ENCODE measurements at places on chromosomes 5 and 9.

- no peak for DNase-seq
Measured at GRCh38 chr5:39473156-39473775, 48.5 kb upstream of the DAB2 start.

DNA sequence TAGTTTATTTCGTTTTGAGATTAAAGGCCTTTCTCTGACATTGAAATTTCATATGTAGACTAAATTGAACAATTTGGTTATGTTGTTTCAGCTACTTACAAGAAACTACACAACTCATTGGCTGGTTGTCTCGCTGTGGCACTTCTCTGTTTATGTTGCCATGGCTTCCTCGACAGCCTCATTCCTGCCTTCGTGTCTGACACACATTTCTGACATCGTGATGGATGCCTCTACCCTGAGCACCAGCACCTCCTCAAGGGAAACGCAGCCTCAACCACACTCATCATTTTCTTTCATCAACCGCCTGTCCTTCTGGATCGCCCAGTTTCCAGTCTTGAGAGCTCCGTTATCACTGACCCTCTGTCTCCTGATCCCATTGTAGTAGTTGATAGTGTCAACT lies 562.8 kb downstream of the PDE4D start:
- no peak for DNase-seq

DNA sequence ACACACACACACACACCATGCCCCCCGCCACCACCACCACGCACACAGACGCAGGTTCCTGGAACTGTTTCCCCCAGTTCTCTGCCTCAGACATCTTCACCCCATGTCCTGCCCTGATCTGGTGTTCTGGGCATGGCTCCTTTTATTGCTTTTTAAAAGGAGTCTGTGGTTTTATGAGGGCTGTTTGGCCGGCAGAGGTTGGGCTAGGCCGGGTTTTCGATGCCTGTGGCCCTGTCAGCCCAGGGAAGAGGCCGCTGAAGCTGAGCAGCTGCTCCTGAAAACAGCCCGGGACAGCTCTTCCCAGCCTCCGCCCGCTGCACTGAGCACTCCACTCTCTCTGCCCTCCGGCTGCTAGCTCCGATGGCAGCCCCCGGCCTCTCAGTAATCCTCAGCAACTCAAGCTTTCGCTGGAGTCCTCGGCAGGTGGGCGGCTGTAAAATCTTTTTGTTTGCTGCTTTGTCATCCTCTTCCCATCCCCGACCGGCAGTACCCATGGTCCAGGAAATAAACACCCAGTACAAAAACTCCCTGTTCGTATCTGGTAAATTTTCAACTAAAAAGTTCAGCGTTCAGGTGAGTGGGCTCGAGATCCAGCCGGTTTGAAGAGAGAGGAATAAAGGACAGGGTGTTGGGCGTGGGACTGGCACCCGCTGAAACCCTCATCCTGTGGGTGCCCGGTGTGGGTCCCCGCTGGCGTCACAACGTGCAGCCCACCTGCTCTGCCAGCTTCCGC lies 103.0 kb upstream of the ERCC6L2 start:
- no peak for DNase-seq

GRCh38 chr9:12773562-12773961 lies 1.3 kb upstream of the LURAP1L start:
- DNase-seq = no peak

DNA sequence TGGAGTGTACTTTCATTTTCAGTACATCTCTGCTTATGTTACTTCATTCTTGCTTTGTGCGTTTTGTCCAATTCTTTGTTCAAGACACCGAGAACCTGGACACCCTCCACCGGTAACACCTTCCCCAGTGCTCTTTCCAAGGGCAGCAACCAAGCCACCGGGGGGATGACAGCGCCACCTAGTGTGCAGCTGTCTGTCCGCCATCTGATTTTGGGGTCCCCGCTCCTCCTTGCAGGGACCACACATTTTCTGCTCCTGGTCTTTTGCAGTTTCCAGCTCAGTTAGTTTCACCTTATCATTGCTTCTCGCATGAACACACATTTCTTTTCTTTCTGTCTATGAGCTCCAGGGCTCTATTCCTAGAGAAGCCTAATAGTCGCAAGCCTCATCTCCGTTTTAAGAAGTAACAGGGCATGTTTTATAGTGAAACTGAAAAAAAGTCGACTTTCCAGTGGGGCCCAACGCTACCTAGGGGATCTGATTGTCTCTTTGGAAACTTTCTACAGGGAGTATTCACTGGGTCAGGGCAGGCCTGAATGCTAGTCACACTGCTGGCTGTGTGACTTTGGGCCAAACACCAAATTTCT lies 152.1 kb downstream of the FSTL4 start:
- no peak for DNase-seq

DNA sequence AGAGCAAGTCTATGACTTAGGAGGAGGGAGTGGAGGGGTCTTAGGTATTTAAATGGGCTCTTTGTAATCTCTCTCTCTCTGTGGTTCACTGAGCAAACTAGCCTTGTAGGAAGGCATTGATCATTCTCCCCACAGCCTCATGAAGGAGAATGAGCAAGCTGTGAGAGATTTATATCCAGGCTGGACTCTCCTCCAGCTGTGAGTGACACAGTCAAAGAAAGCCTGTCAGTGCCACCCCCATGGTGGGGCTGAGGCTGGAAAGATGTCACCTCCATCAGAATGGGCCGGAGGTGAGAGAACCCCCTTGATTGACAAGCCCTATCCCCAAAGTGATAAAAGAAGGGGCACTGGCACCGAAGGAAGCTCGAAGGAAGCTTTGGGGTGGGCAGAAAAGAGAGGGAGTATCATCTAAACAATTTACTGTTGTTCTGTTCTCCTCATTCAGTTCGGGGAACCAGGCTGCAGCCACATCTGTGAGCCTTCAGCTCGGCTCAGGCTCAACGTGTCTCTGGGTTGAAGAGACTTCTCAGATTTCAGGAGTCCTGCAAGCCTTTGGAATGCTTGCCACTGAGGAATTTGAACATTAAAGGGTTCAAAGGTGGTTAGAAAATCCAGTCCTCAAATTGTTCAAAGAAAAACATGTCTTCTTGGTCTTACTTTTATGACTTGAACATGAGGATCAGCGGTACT lies 538.2 kb upstream of the ZNF462 start:
- no peak for DNase-seq

DNA sequence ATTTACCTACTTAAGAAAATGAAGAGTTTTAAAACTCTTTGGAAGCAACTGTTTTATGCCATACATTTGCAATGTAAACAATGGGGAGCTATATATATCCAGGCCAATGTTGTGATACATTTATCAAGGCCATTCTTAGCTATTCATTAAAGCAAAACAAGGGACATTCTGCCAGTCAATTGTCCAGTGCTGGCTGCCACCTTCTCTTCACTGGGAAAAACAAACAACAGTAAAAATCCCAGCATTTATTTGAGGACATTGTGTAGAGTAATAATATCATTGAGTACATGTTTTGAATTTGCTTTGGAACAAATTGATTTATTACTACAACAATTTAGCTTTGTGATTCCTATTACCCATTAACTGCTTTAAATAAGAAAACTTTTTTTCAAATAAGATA lies 1107.4 kb downstream of the DTWD2 start:
- no peak for DNase-seq

DNA sequence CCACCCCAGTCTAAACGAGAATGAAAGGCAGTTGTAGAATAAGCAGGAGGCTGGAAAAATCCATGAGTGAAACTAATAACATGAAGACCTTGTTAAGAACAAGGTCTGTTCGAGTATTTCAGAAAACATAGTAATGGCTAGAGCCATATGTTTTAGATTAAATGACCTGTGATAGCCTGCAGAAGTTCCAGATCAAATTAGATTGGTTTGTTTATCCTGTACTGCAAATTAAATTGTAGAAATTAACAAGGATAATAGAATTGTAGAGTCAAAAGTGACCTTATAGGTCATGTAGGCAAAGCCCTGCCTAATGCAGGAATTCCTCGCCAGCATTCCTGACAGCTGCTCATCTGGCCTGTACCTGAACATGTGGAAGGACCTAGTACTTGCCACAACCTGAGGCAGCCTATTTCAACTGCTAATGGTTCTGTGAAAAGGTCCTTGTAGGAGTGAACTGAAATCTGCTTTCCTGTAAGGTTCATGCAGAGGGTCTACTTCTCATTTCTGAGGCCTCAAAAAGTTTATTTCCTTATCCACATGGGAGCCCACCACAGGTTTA lies 17.2 kb downstream of the LIX1 start:
- DNase-seq = no peak

- no peak for DNase-seq
Measured at GRCh38 chr9:79377339-79377855, 194.4 kb upstream of the TLE4 start.

DNA sequence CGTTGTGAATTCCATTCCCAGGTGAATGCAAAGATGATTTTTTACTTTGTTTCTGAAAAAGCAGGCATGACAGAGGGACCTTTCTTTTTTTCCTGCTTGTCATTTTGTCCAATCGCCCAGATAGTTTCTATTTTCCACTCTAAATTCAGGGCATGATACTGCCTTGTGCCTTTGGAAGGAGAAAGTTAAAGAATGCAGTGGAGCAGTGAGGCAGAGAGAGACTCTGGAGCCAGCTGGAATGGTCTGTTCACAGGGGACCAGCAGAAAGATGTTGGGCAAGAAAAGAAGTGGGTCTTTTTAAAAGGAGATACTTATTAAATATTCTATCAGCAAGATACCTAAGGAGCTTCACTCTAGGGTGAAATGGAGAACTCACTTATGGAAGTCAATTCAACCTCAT lies 532.3 kb downstream of the BRINP1 start:
- DNase-seq = no peak

GRCh38 chr5:96509316-96509715 lies 76.3 kb upstream of the PCSK1 start:
- no peak for DNase-seq

DNA sequence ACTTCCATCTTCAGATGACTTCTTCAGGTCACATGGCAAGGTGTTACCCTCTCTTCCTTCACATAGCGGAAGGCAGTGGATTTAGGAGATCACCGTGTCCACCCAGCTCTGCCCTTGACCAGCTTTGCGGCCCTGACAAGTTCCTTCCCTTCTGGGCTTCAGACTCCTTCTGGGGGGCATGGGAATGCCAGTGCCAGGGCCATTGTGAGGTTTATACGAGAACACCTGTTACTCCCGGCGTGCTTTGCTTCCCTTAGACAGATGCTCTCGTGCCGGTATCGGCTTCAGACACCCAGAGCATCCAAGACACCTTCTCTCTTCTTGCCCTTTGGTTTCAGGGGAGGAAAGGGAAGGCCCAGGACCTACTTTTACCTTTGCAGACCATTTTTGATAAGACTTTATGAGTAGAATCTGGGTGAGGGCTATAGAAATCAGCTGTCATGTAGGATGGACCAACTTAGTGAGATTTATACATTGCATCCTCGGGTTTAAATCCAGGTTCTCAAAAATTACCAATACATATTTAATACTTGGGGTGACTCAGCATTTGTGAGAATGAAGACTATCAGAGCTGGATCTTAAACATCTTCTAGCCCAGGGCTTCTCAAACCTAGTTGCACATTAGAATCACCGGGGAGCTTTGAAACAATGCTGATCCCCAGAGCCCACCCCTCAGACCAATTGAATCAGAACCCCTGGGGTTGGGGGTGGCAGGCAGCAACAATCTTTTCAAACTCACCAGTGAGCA lies 138.2 kb downstream of the MVB12B start:
- no peak for DNase-seq

- DNase-seq = no peak
Measured at GRCh38 chr5:545641-546375, 21.6 kb upstream of the SLC9A3 start.

GRCh38 chr5:159353661-159354252 lies 23.5 kb upstream of the IL12B start:
- no peak for DNase-seq

DNA sequence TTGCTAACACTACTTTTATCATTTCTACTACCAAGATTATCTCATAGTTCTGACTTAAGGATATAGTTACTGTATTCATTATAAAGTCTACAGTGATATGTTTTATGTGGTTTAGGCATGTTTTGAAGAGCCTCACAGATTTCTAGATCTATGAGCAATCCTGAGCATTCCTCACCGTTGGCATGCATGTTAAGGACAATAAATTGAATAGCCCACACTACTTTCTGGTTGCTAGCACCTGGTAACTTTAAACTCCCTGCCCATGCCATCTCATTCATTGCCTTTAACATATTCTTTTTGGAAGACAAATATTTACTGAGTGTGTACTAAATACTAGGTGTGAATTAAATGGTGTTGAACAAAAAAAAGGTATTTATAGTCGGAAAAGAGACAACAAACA lies 868.1 kb upstream of the CDH9 start:
- DNase-seq = no peak

GRCh38 chr5:159211729-159212174 lies 2.4 kb upstream of the RNF145 start:
- DNase-seq = no peak

- no peak for DNase-seq
Measured at GRCh38 chr5:3828761-3829160, 233.1 kb downstream of the IRX1 start.

DNA sequence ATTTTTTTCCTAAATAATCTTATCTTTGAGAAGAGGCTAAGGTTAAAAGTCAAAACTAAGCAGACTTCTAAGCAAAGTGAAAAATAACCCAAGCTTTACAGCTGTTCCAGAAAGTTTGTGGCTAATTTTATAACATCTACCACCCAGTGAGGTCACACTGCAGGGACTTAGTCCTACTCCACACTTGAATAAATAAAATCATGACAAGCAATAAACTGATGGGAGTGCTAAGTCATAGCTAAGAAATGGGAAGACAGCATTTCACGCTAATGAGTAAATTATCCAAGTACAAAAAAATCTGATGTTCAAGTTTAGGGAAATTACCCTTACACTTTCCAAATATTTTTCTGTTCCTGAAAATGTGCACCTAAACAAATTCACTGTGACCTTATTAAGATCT lies 47.7 kb downstream of the ZNF608 start:
- DNase-seq = no peak

DNA sequence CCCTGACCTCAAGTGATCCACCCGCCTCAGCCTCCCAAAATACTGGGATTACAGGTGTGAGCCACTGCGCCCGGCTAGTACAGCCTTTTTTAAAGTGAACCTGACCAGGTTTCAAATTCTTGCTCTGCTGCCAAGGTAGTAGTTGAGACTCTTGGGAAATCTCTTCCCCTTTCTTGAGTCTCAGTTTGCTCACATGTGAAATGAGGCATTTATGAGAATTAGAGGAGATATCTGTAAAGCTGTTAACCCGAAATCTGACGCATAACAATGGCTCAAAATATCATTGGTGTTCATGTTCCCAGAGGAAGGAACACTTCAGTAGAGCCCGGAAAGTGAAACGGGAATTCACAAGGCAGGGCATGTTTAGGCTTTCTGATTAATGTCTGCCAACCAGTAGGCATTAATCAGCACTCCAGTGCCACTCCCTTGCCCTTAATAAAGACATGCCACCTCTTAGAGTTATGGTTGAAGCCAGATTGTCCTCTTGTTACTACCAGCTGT lies 1.5 kb downstream of the ARPC5L start:
- no peak for DNase-seq

GRCh38 chr5:167071981-167072610 lies 1219.3 kb upstream of the WWC1 start:
- DNase-seq = no peak

DNA sequence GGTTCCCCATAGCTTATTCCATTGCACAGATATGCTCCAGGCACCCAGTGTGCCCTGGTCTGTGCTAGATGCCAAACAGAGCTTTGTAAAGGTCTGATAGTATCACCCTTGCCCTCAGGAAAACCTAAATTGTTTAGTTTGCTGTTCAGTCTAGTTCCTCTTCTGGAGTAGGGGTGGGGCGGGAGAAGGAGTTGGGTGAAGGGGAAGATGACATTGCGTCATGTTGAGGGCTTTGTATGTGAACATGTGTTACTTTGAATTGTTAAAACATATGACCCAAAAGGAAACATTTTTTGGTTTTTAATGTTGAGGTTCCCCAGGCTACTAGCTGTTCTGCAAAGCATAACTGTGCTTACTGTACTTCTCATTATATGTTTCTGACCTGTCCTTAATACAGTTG lies 40.6 kb downstream of the HACD4 start:
- no peak for DNase-seq
